ENCODE measurements at places on chromosomes 6 and 20.

DNA sequence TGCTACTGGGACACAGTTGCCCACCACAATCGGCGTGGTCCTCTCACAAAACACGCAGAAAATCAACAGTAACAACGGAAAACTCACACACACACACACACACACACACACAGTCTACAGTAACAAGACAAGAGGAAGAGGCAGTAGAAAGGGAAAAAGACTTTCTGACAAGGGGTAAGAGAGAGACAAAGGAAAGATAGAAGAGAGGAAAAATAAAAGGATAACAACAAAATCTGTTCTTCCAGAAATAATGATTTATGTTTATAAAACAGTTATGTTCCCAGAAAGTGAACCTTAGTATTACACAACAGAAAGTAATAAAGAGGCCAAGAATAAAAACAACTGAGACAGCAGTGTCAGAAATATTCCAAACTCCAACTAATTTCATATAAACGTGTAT is 2.9 kb downstream of the RANBP9 start:
- DNase-seq, result peak; percentile 6

DNA sequence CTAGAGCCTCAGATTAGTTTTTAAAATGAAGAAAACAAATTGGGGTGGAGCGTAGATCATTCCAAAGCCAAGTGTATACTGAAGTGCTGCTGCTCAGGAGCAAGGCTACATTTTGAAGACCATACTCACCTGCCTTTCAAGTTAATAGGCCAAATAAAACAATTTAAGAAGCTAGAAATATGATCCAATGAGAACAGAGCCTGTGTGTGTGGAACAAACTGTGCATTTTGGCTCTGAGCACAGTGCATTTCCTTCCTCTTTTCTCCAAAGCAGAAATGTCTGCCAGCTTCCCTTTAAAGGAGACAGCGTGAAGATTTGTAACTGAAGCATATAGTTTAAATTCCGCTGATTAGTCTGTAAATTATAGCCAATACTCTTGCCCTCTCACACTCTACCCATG is 3.2 kb upstream of the IFNGR1 start:
- DNase-seq, result no peak

- DNase-seq, result peak; percentile 75
Observed at GRCh38 chr6:6008648-6009421, 2.1 kb upstream of the NRN1 start.

DNA sequence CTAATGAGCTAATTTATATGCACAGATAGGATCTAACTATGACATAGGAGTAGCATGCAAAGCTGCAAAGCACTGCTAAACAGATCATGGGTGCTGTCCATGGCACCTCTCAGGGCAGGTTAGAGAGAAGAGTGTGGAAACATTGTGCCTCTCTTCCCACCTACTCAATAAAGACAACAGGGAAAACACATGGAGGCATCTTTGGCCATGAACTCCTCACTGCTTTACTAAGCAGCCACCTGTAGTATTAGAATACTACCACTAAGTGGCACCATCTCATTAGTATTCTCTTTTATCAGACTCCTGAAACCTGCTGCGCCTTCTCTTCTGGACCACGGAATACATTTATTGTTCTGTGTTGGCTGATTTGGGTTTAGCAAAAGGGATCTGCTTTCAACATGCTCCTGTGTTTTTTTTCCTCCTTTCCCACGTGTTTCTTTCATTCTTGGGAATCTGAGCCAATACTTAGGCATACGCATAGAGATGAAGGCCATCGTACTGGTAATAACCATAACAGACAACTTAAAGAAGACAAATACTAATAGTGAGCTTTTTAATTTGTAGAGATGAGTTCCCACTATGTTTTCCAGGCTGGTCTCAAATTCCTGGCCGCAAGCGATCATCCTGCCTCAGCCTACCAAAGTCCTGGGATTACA is 9.4 kb upstream of the HDDC2 start:
- DNase-seq, result peak; percentile 46

DNA sequence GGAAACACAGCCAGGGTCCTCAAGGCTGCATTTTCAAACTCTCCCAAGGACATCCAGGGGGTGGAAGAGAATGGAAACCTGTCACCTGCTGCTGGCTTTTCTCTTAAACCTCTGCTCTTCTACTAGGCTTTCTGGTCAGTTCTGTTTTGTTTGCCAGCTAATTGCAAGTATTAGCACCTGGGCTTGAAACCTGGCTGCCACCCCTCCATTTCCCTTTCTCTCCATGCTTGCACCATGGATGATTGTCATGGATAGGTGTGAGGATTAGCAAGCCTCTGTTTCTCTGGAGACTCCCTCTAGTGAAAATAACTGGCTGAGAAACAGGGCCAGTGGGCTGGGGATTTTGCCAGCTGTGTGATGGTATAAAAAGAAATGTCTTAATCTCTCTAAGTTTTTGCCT is 33.0 kb upstream of the GPR6 start:
- no peak for DNase-seq

DNA sequence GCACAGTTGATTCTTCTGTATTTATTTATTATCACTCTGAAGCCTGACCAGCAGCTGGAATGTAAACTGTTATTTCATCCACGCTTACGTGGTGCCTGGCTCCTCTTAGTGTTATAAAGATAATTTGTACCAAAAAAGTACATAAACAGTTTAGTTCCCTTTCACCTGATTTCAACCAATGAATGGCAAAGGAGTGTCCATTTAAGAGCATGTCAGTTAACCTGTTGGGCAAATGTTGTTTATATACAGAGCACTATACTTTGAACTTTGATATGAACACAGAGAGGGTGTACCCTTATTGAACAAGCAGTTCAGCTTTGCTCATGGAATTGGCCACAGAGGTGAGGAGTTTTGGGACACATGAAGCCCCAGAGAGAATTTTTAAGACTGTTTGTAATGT is 7.2 kb upstream of the CTCFL start:
- no peak for DNase-seq

DNA sequence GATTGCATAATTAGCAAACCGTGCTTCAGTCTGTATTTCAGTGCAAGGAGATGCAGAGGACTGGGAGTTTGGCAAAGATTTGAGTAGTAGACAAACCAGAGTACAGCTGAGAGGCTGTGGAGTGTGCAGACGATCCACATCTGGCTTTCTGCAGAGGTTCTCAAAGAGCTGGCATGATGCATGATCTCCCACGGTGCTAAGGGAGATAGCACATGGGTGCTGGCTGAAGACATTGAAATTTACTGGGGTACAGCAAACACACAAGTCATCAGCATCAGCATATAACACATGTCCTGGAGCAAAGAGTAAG is 79.0 kb upstream of the FAM184A start:
- no peak for DNase-seq

GRCh38 chr20:54199721-54200176 is 8.1 kb upstream of the PFDN4 start:
- peak; percentile 45 for DNase-seq

Data from right kidney (tissue), 9 donors.